ENCODE measurements at places on chromosomes 13 and 19.

DNA sequence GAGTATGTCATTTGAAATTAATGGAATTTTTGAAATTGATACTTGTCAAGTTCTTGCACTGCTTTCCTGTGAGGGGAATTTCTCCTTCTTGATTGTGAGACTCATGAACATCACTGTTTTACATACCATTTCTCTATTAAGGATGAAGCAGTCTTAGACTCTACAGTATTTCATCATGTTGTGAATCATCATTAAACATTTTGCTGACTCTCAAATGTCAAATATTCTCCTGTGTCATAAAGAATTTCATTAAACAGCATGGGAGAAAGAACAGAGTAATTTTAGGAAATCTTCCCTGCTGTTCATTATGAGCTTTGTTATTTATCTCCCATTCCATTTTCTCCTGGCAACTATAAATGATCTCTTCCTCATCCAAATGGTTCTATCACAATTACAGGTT lies 729.0 kb downstream of the PCDH9 start:
- DNase-seq: no peak

DNA sequence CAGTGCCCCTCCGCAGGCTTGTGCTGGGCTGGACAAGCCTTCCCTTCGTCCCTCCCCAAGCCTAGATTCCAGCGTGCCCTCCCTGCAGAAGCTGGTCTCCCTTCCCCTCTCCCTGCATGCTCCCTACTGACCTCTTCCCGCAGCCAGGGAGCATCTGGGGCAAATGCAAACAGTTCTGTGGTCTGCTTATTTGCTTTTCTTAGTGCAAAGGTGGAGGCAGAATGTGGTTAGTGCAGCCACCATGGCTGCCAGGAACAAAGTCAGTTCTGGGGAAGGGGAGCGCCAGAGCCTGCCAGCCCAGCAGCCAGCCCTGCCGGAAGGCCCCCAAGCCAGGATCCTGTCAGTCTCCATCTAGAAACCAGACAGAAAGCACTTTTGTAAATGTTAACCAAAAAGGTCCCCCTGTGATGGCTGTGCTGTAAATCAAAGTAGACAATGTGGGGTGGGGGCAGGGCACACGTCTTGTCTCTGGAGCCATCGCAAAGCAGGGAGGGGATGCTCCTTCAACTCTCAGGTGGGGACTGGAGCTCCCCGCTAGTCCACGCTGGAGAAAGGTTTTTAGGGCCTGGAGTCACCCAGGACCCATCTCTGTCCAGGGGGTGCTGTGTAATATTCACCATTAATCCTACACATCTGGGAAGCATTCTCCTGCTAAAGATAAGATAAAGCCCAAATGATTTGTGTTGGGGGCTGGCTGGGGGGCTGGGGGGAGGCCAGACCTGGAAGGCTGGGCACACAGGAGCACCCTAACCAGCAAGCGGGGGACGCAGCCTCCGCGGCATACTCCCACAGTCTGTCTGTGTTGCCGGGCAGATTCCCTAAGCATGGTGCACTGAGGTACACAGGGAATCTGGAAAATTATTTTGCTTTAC lies 30.9 kb downstream of the SERP2 start:
- no peak for DNase-seq

GRCh38 chr13:100040196-100040595 lies 48.7 kb upstream of the PCCA start:
- DNase-seq: no peak

GRCh38 chr13:25037057-25037813 lies 58.7 kb upstream of the PABPC3 start:
- no peak for DNase-seq

DNA sequence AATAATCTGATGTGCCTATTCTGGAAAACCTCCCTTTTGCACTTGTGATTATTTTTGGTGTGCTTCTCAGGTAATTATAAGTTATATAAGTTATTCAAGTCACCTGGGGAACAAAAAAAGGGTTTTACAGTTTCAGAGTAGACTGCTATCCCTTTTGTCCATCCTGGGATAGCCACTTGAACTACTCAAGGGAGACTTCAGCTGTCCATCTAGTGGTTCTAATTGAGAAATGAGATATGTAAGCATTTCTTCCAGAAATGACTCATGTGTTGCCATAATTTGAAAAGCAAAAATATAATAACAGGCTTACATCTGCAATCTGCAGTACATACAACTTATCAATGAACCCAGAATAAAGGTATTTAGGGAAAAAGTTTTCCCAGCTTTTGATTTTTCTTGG lies 20.4 kb downstream of the UBL3 start:
- no peak for DNase-seq

DNA sequence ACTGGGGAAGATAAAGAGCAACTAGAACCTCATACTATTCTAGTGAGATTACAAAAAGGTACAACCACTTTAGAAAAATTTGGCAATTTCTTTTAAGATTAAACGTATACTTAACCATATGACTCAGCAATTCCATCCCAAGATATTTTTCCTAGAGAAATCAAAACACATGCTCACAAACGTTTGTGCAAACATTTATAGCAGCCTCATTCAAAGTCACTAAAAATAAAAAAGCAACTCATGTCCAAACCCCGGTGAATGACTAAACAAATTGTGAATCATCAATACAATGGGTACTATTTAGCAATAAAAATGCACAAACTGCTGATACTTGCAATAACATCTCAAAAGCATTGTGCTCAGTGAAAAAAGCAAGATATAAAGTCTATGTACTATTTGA lies 121.5 kb downstream of the FRY start:
- DNase-seq: no peak

DNA sequence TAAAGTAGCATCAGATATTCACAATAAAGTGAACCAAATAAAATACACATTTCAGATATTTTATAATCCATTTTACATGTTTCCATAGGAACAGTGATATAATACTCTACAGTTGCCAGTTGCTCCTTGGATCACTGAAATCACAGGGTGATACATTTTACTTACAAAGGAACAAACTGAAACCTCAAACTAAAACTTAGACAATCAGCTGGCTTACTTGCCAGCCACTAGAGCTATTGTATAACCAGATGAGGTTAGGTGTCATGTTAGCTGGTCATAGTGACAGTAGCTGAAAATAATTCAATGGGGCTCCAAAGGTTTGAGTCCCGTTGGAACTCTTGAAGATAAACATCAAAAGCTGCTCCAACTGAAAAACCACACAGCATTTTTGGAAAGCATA lies 274.6 kb downstream of the ITGBL1 start:
- no peak for DNase-seq

DNA sequence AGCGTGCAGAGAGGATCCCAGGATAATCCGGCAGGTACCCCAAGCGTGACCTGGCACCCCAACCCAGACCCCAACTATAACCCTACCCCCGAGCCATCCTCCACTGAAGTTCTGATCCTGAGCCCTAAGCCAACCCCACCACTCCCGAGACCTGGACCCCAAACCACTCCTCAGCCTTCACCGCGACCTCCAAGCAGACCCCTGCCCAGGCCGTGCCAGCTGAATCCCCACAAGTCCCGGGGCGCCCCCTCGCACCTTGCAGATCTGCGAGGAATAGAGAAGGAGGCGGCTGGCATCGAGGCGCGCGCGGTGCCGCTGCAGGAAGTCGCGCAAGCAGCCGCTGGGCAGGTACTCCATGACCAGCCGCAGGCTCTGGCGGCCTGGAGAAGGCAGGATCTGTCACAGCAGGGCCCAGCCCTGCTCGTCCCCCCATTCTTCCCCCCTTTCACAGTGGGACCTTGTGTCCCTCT lies 10.1 kb upstream of the INSL3 start:
- no peak for DNase-seq
